ENCODE measurements at places on chromosomes 5 and 9.

DNA sequence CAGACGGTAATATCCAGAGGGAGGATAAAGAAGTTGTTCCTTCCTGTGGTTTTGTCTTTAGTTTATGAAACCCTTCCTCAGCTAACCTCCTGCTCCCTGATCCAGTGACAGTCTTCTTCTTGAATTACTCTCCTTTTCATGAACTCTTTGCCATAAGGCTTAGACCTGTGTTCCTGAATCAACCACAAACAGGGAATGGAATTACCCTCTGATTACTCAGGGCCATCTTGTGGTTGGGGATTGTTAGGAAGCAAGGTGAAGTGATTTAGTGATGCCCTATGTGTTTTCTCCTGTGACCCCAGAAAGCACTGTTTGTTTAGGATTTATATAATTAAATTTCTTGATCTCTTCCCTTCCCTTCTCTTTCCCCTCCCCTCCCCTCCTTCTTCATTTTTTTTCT is 409.1 kb downstream of the TAF11L14 start:
- no peak for DNase-seq

DNA sequence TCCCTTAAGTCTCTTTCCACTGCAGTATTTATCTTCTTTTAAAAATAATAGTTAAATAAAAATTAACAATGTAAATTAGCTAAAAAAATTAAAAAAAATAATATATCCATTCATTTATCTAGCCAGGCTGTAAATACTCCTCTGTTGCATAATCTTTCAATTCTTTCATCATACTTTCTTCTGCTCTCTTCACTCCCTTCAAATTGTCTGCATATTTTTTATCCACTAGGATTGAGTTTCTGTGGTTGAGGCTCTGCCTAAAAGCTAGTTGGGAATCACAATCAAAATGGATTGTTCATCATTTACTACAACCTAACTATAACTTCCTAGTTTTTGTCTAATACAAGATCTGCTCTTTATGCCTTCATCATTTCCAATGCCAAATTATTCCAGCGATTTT is 182.2 kb downstream of the PDE4D start:
- no peak for DNase-seq

DNA sequence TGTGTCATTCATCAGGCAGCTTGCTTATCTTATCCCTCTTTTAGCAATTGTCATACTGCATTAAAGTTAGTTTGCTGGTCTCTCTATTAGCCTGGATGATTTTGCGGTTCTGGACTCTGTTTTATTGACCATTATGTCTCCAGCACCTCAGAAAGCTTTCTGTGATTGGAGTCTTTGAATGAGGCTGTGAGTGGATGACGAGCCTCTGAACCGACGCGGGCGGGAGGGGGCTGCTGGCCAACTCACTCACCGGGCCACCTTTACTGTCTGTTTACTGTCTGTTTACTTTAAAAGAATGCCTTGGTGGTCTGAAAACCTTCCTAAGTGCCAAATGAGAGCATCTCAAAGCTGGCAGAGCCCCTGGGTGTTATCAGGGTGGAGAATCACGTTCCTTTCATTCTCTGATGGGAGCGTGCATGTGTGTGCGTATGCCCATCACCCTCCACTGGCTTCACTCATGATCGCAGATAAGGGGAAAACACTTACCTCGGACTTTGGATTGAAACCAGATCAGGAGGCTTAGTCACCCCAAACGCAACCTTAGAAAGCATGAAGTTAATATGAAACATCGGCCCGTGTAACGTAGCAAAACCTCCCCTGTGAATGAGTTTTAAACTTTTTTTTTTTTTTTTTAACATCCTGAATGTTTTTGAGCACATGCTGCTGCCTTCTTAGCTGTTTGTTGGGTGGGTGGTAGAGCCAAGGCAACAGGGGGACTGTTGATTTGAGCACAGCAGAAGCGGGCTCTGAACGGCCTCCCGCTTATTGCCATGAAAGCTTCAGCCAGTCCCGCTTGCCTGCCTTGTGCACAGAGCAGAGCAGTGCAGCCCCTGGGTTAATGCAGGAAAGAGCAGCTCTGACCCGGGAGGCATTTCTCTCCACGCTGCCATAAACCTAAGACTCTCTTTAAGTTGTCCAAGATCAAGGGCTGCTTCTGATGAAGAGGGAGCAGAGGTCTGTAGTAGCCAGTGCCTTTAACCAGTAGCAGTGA is 173.6 kb downstream of the GADD45G start:
- DNase-seq: no peak

- DNase-seq: no peak
These were observed 16.0 kb downstream of the TDRD7 start for GRCh38 chr9:97427885-97428284.

- no peak for DNase-seq
These were observed 366 bp downstream of the EPB41L4A start for GRCh38 chr5:112418659-112419163.

GRCh38 chr5:72895758-72896157 is 60.1 kb upstream of the FCHO2 start:
- no peak for DNase-seq

DNA sequence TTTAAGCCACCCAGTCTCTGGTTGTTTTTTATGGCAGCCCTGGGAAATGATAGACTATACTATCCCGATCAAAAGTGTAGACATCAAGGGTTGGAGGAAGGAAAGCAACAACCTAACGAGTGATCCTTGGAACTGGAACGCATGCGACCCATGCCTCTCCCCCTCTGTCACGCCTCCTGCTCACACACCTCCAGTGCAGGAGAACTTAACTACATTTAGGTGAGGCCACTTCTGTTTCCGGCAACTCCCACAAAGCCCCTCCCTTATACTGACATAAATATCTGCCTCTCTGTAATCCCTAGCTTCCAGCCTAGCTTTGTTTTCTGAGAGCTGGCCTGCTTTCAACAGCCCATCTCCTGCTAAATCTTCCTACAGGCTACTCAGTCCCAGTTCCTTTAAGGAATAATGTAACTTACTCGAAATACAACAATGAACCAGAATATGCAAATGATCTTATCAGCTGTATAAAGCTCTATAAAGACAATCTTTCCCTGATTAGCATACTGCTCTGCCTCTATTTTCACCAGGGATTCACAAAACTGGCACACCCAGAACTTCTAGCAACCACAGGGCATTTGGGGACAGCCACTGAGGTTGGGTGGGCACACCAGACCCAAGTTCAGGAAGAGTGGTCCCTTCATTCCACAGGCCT is 73.9 kb downstream of the GABBR2 start:
- no peak for DNase-seq

GRCh38 chr9:8715788-8716187 is 916.2 kb upstream of the DMAC1 start:
- DNase-seq: no peak

DNA sequence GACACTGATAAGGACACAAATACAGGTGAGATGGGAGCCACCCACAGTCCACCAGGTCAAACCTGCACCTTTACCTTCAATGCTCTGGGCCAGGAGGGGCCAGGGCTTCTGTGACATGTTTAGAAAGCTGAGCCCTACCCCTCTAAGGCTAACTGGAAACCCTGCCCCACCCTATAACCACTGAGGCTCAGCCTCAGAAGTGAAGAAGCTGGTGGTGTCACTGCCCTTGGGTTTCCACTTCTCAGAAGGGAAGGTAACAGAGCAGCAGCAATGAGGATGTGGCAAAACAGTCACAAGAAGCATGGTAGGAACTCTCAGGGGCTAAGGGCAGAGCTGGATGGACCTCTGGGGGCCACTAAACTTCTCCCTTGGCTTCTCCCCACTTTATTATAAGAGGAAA is 6.0 kb downstream of the PDGFRB start:
- no peak for DNase-seq

GRCh38 chr5:18972177-18972576 is 1015.8 kb downstream of the CDH18 start:
- no peak for DNase-seq

GRCh38 chr9:133677126-133678010 is 41.2 kb downstream of the DBH start:
- no peak for DNase-seq

DNA sequence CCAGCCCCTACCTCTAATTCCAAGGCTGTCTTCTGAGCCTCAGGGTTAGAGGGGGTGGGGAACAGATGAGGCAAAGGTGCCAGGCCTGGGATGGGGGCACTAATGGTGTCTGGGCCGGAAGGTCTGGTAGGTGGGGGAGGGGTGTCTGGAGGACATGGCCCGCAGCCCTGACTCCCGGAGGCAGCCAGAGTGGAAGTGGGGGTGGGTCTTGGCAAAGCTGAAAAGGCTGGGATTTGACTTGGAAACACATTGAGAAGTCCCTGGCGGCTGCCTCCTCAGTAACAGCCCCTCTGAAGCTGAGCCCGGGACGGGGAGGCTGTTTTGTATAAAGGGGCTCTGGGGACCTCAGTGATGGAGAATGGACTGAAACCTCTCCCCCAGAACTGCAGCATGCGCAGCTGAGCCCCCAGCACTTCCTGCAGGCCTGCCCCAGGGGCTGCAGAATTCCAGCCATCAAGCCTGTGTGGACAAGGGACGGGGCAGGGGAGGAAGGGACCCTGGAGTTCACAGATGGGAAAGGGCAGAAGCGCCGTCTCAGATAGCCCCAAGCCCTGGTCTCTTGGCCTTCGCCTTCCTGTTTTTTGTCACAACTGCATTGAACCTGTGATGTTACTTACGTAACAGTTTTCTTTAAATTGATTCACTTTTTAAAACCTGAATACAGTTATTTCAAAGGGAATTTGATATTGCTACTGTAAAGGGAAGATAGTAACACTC is 49.3 kb upstream of the SYNPO start:
- no peak for DNase-seq

DNA sequence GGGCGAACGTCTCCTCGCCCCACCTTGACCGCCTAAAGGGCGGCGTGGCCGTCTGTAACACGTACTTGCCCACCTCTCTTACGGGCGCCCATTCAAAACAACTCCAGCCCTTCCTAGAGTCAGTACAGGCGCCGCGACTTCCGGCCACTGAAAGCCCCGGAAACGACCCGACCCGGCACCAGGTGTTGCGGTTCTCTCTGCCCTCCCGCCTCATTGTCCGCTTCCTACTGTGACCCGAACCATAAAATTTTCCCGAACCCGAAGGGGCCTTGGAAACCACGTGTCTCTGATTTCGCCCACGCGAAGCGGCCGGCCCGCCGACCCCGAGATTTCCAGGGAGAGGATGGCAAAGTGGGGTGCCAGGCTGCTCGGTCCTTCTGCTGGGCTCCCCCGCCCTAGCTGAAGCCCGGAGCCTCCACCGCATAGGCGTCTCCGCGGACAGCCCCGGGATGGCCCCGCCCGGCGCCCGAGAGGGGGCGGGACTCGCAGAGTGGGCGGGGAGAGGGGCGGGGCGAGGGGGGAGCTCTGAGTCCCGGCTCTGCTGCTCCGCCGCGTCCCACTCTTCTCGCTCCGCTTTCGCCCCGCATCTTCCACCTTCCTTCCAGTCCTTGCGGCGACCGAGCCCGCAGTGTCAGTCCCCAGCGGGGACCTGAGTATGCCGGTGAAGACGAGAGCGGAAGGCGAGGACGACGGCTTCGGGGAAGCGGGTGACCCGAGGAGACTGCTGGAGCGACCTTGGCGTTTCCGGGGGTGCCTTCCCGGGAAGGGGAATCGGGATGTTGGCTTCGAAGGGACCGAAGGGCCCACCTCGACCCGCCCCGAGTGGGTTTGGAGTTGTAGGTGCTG is 684 bp upstream of the PTGES2 start:
- peak; percentile 79 for DNase-seq

- no peak for DNase-seq
These were observed 15.1 kb downstream of the TTC1 start for GRCh38 chr5:160023908-160024630.

DNA sequence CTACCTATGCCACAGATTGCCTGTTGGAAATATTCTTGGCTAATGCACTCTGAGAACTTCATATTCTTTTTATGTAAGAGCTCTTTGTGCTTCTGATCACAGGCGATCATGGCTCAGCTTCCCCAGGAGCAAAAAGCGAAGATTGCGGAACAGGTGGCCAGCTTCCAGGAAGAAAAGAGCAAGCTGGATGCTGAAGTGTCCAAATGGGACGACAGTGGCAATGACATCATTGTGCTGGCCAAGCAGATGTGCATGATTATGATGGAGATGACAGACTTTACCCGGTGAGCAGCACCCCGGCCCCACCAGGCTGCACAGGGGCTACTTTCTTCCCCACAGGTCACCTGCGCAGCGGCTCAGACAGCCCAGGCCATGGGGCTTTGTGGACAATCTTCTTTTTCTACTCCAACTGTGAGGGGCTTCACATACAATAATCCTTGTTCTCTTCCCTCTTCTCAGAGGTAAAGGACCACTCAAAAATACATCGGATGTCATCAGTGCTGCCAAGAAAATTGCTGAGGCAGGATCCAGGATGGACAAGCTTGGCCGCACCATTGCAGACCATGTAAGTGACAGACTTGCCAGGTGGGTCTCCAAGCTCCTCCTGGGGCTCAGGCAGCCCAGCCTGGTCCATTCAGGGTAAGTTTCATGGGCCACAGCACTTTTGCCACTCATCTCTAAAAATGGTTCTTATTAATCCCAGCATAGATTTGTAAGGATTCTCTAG is 55.4 kb upstream of the LRRTM2 start:
- DNase-seq: no peak

DNA sequence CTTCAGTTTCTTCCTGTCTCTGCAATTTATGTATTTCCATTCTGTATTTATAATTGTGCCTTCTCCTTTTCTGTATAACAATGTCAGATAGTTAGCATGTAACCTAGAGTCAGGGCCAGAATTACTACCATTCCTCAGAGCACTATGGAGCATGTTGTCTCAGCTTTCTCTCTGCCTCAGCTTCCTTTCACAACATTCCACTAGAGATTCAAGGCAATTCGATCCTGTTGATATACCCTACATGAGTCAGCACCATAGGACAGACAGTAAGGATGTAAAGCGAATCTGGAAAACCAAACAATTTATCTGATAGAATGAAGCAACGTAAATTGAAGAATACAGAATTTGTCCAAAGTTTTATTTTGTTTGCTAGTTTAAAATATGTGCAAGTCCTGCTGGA is 728.3 kb upstream of the SEMA6A start:
- no peak for DNase-seq

- DNase-seq: no peak
These were observed 76.2 kb upstream of the CHD1 start for GRCh38 chr5:99004960-99005359.

GRCh38 chr5:97400537-97400936 is 217.5 kb upstream of the RIOK2 start:
- DNase-seq: no peak

DNA sequence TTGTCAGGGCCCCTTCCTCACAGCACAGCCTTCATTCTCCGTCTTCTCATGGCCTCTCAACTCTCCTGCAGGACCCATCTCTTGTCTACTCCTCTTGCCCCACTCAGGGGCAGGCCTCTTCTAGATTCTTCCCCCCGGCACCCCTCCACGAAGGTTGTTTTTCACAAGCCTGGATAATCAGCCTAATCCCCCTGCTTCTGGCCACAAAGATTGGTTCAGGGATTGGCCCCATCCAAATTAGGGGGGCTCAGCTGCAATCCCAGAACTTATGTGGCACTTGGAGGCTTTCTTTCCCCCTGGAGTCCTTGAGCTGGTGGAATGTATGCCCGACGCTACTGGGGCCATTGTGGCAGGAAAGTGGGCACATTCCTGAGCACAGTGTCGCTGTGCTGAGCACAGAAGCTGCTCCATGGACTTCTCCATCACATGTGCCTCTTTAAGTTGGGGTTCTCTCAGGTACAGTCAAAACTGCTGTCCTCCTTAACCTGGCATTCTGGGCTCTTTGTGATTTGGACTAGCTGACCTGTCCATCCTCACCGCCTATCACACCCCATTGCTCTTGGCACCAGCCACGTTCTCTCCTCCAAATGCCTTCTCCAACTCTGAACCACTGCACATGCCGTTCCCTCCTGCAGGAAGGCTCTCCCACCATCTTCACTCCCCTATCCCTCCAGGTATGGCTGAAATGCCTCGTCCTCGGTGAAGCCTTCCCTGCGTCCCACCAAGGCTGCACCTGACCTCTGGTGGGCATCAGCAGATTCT is 66.8 kb upstream of the RNF130 start:
- DNase-seq: no peak
